Colonic mucosa (tissue), 4 donors: ENCODE measurements at places on chromosomes 7 and 10. TPM values are rescaled to one million over a fixed set of nuclear protein-coding genes. Genes with fewer than 3 reads are reported as not detected.

DNA sequence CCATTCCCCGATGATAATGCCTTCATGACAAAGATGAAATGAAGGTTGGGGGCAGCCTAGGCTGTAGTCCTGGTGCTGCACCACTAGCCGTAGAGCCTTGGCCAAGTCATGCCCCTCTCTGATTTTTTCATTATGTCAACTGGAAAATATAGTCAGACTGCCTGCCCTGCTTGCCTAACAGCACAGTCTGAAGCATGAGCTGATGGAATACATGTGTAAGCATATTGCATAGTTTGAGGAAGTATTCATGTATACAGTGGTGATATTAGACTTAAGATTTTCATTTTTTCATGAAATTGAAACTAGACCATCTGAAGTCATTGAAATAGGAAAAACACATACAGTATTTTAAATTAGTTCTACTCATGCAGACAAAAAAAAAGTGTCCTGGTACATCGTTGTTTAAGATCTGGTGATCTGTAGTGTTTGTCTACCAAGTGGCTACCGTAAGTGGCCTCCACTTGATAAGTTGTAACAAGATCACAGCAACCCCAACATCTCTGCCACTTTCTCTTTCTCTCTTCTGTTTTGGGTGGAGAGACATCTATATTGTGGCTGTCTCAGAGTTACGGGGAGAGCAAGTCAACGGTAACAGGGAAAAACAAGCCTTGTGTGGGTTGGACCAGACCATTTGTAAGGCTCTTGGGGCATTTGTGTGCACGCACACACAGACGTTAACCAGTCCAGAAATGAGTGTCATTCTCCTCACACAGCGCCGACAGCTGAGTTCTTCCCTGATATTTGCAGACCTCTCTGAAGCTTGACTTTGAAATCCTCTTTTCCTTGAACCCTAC, 716.6 kb upstream of the GALNT17 start:
- no peak for DNase-seq

Gene IKZF1
- total RNA-seq, result 4.9 TPM

DNA sequence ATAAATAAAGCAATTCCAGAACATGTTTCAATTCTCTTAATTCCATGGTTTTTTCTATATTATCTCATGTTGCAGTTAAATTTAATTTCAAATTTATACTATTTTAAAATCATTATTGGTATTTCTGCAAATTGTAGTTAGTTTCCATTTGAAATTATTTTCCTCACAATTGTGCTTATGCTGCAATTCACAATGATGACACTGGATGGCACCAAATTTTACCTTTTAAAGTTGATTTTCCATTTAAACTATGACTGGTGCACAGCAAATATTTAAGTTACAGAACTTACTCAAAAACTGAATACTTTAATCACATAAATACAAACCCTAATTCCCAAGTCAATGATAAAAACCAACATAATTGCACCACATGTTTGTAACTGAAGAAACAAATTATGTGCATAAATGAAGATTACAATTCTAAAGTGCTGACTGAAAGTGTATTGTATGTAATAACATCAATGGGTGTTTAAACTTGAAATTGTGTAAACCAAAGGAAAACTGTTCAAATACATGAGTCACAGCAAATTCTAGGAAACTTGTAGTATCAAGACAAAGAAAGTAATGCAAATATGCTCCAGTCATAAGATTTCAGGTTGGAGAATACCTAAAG, 75.3 kb upstream of the AASS start:
- DNase-seq, result no peak

Gene TAC1
- not detected for total RNA-seq

Gene HSPA12A
- 7.0 TPM for total RNA-seq

DNA sequence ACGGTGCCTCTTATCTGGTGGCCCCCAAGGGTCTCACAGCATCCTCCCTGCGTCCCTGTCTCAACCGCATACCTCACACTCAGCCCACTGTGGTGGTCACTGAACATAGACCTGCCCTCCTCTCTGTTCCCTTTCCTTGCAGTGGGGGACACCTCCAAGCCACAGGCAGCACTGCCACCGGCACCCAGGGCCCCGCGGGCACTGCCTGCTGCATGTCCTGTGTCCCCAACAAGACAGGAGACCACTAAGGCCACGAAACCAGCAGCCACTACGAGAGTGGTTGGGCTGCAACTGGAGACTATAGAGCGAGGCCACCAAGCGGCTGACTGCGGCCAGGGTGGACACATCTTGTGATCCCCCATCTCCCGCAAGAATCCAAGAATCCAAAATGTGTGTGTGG, 15.3 kb downstream of the BRI3 start:
- DNase-seq, result no peak

DNA sequence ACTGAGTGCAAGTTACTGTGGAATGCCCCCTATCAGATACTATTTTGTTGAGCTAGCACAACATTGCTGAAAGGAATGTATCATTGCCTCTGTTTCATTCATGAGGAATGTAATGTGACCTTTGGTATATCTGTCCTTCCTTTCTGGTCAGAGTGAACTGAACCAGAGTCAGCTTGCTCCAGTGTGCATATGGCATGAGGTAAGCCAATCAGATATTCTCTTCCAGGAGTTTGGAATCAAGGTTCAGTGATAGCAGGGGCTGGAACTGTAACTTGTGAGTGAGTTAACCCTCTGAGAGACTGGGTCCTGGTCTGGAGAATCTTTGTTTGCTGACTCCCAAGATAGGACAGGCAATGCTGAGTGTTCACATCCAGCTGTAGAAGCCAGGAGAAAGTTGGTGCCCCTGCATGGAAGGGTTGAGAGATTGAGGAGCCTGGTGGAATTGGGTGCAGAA, 45.3 kb upstream of the OSBPL3 start:
- DNase-seq, result no peak

DNA sequence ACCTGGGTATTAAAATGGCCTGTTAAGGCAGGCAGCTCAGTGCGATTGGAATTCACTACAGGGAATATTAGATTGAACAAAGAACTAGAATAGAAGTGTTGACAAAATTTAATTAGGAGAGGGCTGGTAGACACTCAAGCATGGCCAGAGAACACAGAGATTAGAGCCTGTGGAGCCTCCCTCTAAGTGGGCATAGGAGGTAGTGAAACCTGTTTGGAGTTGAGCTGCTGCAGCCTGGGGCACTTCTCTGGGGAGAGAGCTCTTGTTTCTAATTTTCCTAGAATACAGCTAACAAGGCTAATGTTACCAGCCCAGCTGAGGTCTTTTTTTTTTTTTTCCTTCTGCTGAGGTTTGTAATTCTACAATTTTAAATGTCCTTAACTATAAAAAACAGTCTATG, 46.4 kb downstream of the TMEM168 start:
- no peak for DNase-seq

DNA sequence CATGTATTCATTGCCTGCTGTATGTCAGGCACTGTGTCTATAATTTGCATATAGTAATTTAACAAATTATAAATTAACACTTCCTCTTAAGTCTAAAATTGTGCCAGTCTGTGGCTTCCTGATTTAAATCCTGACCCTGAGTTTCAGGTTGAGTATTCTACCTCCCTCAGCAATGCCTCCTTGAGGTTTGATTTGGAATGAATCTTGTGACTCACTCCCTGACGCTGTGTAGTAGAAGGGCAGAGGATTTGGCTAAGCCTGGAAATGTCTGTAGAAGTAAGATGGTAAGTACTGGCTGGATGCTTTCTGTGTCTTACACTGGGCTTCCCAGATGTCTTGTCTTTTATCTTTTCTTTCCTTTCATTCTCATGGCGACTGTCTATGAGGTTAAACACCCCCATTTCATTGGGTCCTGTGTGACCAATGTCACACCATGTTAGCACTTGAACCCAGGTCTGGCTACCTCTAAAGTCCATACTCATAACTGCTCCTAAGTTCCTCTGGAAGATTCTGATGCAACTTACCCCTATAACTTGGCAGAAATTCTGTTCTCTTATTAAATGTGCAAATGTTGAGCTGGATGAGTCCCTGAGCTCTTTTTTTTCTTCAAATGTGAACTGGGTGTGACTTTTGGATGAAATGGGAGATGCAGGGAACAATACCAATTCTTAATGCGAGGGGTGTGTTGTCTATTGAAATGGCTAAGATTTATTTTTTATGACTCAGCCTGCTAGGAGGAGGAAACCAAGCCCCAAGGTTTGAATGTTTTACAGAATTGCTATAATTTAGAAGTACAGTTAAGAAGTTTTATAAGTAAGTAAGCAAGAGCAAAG, 48.5 kb downstream of the PLCE1 start:
- DNase-seq, result peak; percentile 56

Gene ELN
- total RNA-seq, result 12.6 TPM

Gene NPC1L1
- 0.10 TPM for total RNA-seq

DNA sequence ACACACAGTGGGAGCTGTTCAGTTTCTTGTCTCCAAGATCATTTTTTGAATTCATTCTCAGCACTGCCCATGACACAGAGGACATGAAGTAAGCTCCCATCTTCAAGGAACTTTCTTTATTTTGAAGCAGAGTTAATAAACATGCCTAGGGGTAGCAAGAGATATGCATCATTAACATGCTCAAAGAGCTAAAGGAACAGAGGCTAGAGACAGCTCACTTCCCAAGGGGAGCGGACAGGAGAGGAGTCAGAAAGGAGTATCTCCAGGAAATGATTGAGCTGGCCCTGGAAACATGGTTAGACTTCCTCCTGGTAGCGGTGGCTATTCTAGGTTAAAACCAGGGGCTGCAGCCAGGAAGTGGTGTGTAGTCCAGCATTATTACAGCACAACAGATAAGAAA, 135.9 kb downstream of the GPAM start:
- no peak for DNase-seq

Gene PIK3CG
- 2.3 TPM for total RNA-seq

- no peak for DNase-seq
These were observed 579.8 kb upstream of the CELF2 start for GRCh38 chr10:10437886-10438285.

DNA sequence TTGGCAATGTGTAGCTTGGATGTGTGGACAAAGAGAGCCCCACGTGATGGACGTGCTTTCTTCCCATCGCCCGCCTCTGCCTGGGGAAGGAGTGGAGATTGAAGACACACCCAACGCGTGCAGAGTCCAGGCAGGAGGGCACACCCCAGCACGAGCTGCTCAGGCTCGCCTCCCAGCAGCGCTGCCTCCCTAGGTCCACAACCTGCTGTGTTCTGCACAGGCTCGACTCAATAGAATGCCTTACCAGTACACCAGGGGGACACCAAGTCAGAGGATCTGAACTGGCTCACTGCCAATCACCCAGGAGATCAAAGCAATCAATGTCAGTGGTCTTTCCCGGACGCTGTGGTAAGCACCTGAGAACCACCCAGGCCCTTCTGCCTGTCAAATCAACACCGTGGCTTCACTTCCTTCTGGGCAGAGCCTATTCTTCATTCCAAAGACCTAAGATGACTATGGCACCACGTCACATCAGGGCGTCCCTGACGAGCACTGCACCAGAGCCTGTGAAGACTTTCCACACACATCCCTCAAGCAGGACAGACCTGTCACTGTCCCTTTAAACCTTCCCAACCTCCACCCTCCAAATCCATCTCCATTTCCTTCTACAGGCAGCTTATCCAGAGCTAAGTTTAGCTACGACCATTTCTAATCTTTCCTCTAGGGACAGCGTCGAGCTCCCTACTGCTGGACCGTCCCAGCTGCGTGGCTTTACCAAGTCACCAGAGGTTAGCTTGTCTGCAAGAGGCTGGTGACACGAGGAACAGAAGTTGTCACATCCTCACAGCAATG, 72.3 kb downstream of the AMZ1 start:
- peak; percentile 92 for DNase-seq

DNA sequence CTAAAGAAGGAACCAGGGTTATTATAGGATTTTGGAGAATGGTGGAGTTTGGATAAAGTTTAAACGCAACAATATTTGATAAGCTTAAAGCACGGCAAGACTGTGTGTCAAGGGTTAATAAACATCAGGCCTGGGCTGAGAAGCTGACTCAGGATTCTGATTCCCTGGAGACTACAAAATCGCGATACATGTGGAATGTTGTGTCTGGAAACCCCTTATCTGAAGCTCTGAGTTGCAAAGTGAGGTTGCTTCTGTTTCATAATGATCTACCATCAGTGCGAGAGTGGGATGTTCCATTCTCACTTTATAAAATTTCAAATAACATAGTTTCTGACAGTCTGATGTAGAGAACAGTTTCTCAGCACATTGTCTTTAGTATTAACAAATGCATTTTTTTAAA, 7.8 kb downstream of the C1GALT1 start:
- DNase-seq, result no peak

- DNase-seq, result no peak
These were observed 126.7 kb upstream of the PRSS58 start for GRCh38 chr7:142384493-142384922.

Gene WNT16
- total RNA-seq, result not detected

GRCh38 chr10:112286837-112287818, 3.9 kb downstream of the TECTB start:
- DNase-seq, result no peak

DNA sequence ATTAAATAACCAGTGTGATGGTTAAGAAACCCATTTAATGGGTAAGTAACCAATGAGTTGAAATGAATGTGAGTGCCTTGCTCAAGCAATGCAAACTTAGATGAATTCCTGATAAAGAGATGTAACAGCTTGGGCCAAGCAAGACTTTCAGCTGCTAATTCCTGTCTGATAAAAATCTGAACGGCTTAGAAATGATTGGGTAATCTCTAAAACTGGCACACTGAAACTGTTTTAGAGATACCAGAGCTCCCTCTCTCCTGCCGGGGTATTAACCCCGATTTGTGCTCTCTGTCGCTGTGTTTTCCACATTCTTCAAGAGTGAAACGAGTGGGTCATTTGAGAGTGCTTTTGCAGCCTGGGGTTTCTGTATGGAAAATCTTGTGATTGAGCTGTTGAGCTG, 534.9 kb upstream of the GALNT17 start:
- DNase-seq, result no peak

Gene WNT8B
- not detected for total RNA-seq

Gene FBXO24
- total RNA-seq, result 1.8 TPM

Gene TAS2R41
- not detected for total RNA-seq

DNA sequence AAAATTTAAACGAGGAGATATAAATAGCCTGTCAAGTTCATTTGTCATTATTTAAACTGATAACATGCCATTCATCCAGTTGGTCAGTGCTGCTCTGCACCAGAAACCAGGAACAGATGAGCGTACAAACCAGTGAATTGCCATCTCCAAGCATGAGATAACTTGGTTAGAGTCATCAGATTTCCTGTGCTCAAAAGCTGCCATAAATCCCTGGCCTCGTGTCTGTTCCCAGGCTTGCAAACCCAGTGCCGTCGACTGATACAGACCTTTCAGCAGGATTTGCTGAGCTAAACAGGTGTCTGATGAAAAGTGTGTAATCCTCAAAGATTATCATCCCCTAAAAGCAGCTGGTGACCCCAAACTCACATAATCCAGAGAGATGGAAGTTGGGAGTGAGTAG, 96.0 kb upstream of the SAMD8 start:
- no peak for DNase-seq

Gene FAM25C
- not detected for total RNA-seq

DNA sequence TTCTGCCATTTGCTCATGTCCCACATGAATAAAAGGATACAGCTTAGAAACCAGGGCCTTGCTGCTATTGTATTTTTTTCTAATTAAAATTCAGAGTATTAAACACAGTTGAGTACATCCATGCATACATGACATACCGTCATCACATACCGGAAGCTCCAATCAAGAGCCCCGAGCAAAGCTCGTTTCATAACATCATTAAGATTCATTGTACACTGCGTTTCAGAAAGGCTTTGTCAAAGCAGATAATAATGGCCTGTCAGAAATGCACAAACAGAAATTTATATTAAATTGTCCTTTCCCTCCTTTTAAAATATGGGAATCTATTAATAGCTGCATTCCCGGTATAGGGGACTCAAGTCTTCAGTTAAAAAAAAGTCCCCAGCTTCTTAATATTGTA, 103.4 kb downstream of the PRTFDC1 start:
- no peak for DNase-seq

Gene AKR1D1
- not detected for total RNA-seq

- DNase-seq, result no peak
These were observed 22.6 kb downstream of the CHCHD3 start for GRCh38 chr7:133059263-133059662.

Gene FAM131B
- 1.8 TPM for total RNA-seq
